ENCODE measurements at places on chromosomes 6 and 20.

DNA sequence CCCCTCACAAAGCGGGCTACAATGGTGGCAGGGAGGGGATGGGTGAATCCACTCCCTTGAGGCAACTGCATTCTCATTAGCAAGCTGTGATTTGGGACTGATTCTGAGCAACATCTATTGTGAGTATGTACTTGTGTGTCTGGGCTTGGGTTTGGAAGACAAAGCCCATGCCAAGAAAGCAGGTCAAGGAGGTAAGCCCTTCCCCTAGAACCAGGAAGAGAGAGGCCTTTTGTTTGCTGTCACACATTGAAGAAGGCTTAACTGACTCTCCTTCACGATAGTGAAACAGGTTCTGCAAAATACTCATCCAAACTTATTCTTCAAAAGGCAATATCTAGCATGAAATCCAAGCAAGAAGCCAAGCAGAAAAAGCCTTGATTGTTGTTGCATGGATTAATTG lies 403.1 kb upstream of the ID4 start:
- no peak for DNase-seq

DNA sequence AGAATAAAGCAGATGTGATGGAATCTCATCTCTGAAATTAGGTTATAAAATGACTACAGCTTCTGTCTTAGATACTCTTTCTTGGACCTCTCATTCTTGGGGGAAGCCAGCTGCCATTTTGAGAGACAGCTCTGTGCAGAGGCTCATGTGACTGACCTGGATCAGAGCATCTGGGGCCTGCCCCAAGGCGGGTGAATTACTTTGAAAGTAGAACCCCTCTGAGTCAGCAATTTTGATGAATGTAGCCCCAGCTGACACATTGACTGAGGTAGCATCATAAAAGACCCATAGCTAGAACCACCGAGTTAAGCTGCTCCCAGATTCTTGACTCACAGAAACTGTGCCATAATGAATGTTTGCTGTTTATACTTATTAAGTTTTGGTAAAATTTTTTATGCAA lies 124.5 kb downstream of the THEMIS start:
- DNase-seq, result no peak

DNA sequence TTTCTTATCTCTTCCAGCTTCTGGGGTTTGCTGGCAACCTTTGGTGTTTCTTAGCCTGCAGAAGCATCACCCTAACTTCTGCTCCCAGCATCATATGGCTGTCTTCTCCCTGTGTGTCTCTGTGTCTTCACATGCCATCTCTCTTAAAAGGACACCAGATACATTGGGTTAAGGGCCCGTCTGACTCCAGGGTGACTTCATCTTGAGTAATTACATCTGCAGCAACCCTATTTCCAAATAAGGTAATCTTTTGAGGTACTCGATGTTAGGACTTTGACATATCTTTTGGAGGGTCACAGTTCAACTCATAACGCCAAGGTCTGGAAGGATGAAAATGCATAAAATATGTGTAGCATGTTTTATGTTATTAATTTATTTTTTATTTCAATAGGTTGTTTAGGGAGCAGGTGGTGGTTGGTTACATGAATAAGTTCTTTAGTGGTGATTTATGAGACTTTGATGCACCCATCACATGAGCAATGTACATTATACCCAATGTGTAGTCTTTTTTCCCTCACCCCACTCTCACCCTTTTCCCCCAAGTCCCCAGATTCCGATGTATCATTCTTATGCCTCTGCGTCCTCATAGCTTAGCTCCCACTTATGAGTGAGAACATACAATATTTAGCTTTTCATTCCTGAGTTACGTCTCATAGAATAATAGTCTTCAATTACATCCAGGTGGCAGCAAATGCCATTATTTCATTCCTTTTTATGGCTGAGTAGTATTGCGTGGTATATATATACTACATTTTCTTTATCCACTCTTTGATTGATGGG lies 131.1 kb downstream of the TBXT start:
- no peak for DNase-seq

DNA sequence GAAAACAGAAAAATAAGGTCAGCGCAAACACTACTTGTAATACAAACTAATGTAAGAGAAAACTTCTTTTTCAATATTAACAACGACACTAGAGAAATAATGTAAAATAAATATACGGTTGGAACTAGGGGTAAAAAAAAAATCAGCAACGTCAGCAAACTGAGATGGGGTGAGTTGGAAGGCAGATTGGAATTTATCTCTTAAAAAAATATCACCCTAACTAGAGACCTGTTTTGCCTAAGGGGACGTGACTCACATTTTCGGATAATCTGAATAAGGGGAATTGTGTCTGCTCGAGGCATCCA lies 705 bp upstream of the UTRN start:
- no peak for DNase-seq

DNA sequence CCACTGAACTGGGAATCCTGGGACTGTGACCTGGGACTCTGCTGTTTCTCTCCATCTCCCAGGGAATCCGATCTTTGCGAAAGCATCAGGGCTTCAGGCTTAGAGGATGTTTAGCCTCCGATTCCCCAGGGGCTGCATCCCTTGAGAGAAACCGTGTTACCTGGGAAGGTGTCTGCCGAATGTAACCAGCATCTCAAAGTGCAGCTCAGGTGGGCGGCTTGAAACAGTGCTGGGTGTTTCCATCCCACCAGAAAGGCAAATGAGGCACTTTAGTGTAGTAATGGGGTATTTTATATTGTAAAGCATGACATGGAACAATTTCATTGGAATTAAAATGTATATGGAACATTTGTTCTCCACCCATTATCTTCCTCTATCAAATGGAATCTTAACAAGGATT lies 15.2 kb downstream of the CDH4 start:
- DNase-seq, result no peak
